ENCODE measurements at places on chromosomes 2 and 18.

GRCh38 chr2:56008661-56009431, 85.3 kb upstream of the EFEMP1 start:
- no peak for DNase-seq

DNA sequence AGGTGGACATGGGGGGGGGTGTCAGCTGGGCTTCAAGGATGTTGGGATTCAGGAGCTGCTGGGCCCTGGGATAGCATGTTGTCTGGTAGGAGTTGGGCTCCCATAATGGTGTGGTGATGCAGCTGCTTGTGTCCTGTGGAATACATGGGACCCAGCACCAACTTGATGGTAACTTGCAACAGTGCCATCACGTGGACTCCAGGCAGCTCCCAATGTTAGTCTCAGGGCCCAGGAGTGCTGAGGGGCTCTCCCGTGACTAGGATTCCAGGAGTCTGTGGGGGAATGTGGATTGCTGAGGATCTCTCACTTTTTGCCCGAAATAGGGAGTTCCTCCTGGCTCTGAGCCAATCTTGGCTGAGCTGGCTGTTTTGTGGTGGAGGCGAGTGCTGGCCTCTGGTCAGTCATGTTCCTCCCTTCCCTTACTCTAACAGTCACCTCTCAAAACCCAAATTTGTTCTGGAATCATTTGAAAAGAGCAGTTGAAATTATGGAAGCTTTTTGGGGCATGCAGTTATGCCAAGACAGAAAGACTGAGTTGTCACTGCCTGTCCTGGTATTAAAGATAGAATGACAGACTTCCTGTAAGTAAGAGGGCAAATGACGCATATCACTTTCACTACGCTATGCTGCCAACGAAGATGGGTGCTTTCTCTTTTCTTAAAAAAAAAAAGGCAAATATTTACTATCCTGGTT, 607.1 kb downstream of the ADCYAP1 start:
- no peak for DNase-seq

DNA sequence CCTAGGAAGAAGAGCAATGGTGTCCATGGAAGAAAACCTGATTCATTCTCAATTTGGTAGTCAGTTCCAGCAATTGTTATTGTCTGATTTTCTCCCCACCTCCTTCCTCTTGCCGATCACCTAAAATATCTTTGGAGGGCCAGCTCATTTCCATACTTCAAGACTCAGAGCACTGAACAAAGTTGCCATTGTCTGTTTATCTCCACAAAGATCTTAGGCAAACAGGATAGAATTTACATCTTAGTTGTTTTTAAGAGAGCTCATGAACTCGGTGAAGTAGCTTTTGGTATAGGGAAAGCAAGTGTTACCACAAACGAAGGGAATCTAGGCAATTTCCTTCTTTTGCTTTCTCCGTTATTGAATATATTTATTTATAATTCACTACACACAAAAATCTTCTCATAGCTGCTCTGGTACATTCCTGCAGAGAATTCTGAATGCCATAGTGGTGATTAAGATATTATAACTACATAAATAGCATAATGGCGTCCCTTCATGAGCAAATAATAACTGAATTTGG, 41.5 kb upstream of the CHST9 start:
- no peak for DNase-seq

- DNase-seq = no peak
Observed at GRCh38 chr2:7755879-7756278, 838.7 kb downstream of the RNF144A start.

- DNase-seq = no peak
Observed at GRCh38 chr2:170822290-170823087, 5.8 kb downstream of the GAD1 start.

DNA sequence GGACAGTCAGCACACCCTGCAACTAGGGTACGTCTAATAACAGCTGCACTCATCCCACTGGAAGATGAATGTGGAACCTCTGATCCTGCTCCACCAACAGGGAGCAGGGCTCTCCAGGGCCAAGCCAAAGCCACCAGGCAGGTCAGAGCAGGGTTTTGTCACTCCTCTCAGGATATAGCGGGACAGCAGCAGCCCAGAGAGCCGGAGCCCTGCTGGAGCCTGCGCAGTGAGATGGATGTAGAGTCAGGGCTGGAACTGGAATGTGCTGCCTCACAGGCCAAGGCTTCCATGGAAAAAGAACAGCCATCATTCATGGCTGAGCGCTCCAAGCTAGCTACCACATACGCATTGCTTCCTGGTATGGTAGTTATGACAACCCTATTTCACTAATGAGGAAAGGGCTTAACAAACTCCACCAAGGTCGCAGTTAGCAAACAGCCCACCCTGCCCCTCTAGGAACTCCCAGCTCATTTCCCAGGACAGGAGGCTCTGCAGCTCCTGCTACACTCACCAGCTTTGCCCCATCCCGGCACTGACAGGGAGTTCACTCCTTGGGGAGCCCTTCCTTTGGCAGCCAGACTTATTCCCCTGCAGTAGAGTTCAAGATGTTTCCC, 85.2 kb downstream of the HS1BP3 start:
- DNase-seq = no peak

DNA sequence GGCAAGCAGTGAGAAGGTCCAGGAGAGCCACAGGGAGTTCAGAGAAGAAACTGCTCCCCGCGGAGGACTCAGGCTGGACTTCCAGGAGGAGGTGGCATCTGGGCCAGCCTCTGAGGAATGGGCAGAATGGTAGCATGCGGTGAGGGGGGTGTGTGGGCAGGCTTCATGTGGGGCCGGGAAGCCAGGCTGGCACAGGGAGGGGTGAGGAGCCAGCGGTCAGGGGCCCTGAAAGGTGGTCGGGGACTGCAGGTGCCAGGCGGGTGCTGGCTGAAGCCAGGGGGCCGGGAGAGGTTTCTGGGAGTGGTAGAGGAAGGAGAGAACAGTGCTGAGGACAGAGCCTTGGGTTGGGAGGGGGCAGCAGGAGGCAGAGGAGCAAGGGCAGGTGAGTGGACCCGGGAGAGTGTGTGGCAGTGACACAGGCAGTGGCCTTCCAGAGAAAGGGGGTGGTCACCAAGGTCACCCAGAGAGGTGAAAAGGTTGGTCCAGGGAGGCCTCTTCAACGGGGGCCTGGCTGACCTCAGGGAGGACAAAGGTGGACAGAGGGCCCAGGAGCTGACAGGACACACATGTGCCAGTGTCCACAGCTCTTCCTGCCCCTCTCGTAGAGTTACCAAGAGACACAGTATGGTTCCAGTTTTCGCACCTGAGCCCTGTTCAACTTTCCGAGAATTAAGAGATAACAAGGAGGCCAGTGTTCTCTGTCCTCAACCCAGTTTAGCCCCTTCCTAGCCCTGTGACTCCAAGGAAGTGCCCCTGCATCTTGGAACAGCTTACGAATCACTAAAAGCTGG, 101.2 kb upstream of the ASB18 start:
- no peak for DNase-seq

GRCh38 chr2:9758741-9759140, 84.5 kb upstream of the TAF1B start:
- DNase-seq = no peak

- no peak for DNase-seq
Observed at GRCh38 chr2:128502638-128503246, 184.1 kb upstream of the HS6ST1 start.

GRCh38 chr2:122186761-122187222, 431.3 kb downstream of the TSN start:
- DNase-seq = no peak

- no peak for DNase-seq
Observed at GRCh38 chr2:180247658-180248057, 240.6 kb upstream of the CWC22 start.

- DNase-seq = peak; percentile 27
Observed at GRCh38 chr18:31648966-31649429, 35.4 kb downstream of the B4GALT6 start.

DNA sequence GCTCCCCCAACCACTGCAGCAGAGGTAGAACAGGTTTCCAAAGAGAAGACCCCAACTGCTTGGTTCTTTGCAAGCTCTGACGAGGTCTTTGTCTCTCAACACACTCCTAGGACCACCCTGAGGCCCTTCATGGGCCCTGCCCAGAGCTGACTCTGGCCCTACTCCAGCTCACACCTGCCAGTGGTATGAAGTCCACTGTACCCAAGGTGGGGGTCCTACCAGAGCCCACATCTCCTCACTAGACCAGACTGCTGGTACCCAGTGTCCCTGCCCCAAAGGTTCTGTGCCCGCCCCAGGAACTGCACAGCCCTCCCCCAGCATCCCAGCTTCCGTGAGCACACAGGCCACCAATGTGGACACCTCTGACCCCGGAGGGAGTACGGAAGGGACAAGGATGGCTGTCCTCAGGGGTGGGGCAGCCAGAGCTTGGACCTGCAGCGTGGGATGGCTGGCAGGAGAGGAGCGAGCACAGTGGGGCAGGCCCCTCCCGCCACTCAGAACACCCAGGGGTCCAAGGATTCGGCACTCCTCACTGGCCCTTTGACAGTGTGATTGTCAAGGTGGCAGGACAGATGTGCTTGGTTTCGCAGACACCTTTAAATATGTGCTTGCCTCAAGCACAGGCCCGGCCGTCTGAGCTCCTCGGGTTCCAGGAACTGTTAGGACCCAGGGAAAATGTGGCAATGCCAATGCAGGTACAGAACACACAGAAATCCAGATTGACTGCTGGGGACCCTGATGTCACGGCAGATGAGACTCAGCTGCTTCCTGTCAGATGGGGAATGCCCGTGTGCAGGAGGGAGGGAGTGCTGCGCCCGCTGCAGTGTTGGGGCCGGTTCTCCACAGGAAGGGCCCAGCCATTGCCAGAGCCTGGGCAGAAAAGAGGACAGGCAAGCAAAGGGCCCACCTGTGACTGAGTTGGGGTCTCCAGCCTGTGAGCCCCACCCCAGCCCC, 51.2 kb downstream of the MTERF4 start:
- DNase-seq = no peak

- no peak for DNase-seq
Observed at GRCh38 chr2:174682578-174683391, 81.5 kb downstream of the CHRNA1 start.

DNA sequence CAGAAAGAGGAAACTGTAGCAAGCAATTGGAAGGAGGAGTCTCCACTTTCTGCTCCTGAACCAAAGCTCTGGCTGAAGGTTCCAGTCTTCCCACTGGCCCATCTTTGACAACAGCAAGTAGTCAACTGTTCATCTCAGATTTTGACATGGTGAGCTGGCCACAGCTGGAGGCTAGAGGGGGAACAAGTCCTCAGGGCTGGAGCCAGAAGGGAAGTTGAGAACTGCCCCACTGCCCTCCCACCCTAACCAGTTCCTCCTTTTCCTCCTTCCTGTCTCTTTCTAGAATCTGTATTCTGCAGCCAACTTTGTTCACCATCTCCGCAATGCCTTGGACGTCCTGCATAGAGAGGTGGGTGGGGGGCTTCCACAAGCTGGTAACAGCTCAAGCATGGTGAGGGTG, 105.8 kb downstream of the PLB1 start:
- DNase-seq = no peak

GRCh38 chr2:1068822-1069221, 118.2 kb downstream of the SNTG2 start:
- DNase-seq = no peak

DNA sequence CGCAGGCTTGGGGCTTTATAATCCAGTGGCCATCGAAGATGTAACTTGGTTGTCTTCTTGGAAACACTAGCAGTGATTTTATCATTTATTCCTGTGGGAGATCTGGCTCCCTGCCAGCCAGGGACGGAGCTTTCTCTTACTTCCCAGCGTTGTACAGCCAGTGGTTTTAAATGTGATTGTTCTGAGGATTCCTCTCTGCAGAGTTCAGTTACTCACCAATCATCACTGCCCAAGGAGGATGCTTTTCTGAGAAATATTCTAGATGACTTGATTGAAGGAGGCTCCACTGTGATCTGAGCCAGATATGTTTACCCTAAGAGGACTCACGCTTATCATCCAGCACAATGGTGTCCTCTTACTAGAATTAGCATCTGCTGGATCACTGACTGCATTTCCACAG, 744.3 kb downstream of the RNF144A start:
- DNase-seq = no peak

GRCh38 chr2:106127776-106128268, 66.3 kb downstream of the UXS1 start:
- no peak for DNase-seq

DNA sequence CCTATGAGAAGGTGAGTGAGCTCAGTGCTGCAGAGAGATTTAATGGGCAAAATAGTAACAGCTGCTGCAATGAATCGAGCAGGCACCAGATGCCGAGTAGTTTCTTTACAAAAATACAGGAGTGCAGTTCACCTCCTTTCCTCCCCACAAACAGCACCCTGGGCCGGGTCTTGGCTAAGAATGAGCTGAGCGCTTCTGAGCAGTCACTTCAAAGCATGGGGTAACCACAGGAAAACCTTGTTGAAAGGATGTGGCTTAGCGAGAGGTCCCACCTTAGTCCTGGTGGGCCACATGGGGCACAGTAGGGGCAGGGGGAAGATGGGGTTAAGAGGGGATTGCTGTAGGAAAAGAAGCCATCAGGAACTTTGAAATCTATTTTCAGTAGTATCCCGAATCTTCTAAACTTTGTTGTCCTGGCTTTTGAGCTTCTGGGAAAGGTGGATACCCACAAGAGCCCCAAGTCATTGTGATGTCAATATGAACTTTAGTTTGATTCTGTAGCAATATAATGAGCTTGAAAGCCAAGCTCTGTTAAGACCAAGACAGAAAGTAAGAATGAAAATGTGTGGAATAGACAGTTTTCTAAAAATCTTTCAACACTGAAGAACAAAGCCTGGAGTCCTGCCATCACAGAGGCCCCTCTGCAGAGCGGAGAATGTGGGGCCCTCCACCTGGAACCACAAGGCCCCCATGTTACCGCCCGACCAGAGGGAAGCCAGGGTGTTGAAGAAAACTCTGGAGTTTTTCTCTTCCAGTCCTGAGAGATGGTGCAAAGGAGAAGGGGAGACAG, 101.0 kb upstream of the ZNF236 start:
- DNase-seq = no peak

DNA sequence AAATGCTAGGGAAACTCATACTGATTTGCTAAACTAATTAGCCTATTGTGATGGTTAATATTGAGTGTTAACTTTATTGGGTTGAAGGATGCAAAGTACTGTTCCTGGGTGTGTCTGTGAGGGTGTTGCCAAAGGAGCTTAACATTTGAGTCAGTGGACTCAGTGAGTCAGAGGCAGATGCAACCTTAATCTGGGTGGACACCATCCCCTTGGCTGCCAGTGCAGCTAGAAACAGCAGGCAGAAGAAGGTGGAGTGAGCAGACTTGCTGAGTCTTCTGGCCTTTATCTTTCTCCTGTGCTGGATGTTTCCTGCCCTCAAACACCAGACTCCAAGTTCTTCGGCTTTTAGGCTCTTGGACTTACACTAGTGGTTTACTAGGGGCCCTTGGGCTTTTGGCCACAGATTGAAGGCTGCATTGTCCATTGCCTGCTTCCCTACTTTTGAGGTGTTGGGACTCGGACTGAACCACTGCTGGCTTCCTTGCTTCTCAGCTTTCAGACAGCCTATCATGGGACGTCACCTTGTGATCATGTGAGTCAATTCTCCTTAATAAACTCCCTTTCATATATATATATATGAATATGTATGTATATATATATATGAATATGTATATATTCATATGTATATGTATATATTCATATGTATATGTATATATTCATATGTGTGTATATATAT, 69.7 kb downstream of the RPRM start:
- DNase-seq = no peak

- no peak for DNase-seq
Observed at GRCh38 chr2:45545943-45546342, 65.1 kb downstream of the SRBD1 start.

Measured in Panc1 (cell line).